Stimulated activated CD4-positive, alpha-beta T cell treated with anti-CD3 and anti-CD28 coated beads, TNF-alpha, amount 100 ng/mL, for 1 hour (primary cell): ENCODE measurements at places on chromosomes 11 and 22.

DNA sequence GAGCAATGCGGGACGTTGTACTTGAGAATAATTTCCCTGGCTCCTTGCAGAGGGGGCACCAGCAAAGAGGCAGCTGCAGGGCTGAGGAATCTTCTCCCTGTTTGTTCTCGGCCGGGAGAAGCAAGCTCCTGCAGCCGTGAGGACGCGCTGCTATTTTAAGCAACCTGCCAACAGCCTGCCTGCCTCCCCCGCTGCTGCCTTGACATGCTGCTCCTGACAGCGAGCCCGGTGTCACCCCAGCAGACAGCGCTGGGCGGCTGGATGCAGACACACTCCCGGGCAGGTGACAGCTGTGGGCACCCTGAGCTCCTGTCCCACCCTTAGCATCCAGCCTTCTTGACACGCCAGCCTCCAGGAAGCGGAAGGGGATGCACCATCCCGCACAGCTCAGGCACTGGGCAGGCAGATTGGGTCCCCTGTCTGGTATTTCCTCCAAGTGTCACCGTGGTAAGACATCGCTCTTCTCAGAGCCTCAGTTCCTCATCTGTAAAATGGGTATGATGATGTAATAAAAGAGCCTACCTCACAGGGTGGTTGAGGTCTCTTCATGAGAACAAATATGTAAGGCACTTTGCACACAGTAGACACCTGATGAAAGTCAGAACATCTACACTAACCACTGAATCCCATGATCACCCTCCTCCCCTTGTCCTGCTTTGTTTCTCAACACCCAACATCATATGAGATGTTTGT, 530.6 kb downstream of the MN1 start:
- DNase-seq = no peak

DNA sequence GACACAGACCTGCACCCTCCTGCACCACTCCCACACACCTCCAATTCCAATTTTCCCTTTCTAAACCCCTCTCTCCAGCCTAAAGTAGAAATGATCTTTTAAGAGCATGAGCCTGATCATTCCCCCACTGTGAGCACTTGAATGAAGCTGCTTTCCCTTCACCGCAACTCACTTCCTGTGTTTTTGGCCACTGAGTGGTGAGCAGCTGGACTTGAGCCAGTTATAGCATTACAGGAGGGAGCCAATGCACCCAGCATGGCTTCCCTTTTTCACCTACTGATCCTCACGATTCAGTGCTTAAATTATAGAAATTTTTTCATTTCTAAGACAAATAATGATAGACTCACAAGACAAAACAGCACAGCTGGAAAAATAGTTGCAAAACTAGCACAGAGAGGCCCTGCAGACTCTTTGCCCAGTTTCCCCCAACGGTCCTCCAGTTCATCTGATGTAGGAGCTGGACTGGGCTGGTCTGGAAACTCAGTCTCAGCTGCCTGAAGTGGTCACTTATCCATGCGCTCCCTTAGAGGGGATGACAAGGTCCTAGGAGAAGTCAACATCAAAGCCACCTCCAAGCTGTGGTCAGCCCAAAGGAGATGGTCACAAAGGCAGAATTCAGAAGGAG, 9.7 kb upstream of the APOL4 start:
- no peak for DNase-seq

DNA sequence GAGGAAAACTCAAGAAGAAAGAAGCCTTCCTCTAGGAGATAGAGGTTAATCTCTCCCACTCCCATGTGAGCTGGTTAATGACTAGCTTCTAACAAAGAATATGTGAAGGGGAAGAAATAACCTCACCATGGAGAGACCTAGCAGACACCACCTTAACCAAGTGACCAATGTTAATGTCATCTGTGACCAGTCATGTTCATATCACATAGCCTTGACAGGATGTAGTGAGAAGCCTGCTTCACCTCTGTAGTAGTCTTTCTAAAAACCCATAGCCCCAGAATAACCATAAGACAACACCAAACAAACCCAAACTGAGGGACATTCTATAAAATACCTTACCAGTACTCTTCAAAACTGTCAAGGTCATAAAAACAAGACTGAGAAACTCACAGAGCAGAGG, 21.5 kb upstream of the POU2AF1 start:
- DNase-seq = no peak

DNA sequence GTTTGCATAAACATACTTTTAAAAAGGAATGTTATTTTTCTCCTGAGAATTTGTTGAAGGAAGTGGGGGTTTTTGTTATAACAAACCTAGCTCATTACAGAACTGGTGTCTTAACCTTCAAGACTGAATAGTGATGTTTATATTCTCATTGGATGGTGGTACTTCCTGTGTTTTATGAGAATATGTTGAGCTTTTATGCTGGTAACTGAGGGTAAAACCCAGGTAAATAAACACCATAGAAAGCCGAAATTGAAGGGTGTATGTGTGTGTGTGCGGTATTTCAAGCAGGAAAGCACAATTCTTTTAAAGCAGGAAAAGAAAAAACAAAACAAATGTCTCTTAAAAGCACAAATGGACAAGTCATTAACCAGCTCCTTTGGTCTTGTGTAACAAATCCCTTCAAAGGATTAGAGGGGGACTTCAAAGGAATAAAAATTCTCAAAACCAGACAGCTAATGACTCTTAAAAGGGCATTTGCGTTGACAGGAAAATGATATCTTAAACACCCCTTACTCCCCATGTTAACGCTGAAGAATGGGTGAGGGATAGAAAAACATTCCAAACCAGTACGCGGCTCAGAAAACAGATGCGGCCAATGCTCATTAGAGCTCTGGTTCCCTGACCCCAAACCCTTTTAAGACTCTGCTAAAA, 23.8 kb downstream of the LMO2 start:
- no peak for DNase-seq

- DNase-seq = no peak
Observed at GRCh38 chr11:120695939-120696338, 184.4 kb downstream of the GRIK4 start.

DNA sequence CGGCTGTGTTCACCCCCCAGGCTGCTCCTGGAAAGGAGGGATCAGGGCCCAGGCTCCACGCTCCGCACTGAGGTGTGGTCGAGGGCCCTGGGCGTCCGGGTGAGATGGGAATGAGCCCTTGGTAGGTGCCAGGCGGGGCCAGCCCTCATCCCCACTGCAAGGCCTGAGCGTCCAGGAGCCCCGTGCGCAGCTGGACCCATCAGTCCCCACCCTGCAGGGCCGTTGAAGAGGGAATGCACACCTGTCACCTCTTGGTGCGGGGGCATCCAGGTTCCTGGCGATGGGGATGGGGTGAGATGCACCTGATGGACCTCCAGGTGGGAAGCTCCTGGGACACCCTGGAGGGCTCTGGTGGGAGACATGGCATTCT, 72.2 kb downstream of the KCNQ1 start:
- no peak for DNase-seq

DNA sequence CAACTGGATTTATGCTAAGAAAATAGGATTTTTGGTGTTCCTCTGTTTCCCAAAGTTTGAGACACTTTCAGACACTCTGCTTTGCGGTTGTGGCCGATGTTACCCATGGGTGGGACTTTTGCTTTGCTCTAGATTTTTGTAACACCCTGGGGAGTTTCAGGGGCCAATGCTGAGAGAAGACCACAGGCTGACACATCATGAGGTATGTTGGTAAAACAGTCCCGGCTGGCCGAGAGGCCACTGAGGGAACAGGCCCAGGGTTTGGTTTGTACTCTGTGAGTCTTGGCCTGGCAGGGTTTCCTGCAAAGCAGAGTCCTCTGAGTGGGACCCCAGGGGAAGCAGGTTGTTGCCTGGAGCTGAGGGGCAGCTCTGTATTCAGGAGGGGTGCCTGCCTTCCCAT, 78.5 kb upstream of the PITPNB start:
- DNase-seq = no peak

- no peak for DNase-seq
Observed at GRCh38 chr11:34651551-34651950, 30.7 kb downstream of the EHF start.

GRCh38 chr22:36419912-36420882, 32.4 kb upstream of the MYH9 start:
- no peak for DNase-seq

DNA sequence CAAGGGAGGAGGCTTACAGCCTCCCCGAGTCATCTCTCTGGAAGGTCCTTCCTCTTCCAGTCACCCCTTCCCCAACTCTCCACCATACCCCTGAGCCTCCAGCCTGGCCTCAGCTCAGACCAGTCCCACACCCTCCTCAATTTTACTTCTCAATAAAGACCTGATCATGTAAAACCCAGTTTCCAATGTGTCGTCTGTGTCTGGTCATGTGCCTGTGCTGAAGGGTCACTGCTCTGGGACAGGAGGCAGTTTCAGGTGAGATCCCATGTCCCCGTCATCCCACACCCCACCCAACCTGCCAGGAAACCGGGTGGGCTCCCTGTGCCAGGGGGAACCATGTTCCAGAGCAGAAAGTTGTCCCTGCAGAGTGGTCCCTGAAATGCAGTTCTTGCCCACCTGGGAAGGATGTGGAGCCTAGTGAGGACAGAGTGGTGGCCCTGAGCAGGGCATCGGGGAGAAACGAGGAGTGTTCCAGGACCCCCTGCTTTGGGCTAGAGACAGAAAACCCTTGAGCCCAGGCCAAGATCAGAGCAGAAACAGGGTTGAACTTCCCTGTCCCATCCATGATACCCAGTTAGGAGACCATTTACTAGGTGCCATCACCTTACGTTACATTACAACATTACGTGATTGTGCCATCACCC, 19.4 kb downstream of the IGLL5 start:
- no peak for DNase-seq

GRCh38 chr11:19429108-19429760, 188.5 kb upstream of the E2F8 start:
- DNase-seq = no peak
